Stimulated activated CD8-positive, alpha-beta memory T cell treated with anti-CD3 and anti-CD28 coated beads, Interleukin-4, amount 100 ng/mL, for 1 hour (primary cell): ENCODE measurements at places on chromosomes 3 and 15.

GRCh38 chr3:129723558-129724324 lies 117.3 kb upstream of the PLXND1 start:
- DNase-seq: no peak

- DNase-seq: no peak
These were observed 18.1 kb upstream of the CCR9 start for GRCh38 chr3:45868213-45868612.

- no peak for DNase-seq
These were observed 711.0 kb downstream of the MECOM start for GRCh38 chr3:168952551-168952950.

DNA sequence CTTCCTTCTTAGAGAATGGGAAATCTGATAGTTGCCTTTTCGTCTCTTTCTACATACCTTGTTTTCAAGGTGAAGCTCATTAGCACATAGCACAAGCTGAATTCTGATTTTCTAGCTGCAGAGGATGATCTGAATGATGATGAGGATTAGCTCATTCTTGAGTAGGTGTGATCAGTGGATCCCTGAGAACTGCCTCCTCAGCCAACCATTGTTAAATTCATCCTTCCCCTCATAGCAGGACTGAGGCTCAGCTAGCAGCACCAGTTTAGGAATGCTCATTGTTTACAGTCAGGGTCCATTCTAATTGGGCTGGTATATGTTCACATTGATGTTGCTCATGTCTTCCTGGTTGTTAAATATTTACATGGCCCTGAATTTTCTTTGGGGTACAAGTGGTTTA lies 299.9 kb upstream of the MME start:
- DNase-seq: no peak

GRCh38 chr15:36644191-36644896 lies 64.9 kb downstream of the CDIN1 start:
- DNase-seq: no peak

- no peak for DNase-seq
These were observed 74.0 kb upstream of the UBE2E2 start for GRCh38 chr3:23129117-23129516.

DNA sequence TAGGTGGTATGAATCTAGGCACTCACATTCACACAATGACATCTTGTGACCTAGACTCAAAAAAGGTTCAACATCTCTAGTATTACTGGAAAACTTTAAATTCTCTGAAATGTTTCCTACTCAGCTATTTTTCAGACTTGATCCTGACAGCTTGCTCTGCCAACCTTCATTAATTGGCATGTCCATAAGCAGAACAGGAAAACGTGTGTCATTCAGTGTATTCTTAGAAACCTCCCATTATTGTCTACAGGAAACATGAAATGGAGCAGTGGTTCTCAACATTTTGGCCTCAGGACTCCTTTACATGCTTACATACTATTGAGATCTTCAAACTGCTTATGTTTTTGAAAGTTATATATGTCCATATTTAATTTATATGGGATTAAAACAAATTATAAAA lies 363.2 kb downstream of the NAALADL2 start:
- DNase-seq: no peak

- DNase-seq: no peak
These were observed 19.5 kb upstream of the DOCK3 start for GRCh38 chr3:50655009-50655830.

- no peak for DNase-seq
These were observed 144.2 kb upstream of the ARHGEF26 start for GRCh38 chr3:153976891-153977554.

DNA sequence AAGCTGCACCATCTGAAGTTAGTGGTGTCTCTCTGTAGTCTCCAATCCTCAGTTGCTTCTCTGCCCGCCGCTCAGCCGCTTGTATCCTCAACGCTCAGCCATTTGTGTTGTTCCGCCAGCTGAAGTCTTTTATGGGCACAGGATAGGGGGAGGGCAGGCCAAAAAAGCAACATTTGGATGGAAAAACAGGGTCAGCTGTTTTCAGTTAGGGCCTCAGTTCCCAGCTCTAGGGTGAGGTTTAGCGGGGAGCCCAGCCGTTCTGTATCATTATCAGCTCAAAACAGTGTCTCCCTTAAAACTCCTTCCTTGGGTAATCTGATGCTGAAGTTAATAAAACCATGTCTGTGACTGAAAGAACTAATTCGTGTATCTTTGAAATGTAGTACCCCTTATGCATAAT lies 329.5 kb upstream of the AZI2 start:
- no peak for DNase-seq

- DNase-seq: no peak
These were observed 921 bp downstream of the MGLL start for GRCh38 chr3:127821394-127821793.

DNA sequence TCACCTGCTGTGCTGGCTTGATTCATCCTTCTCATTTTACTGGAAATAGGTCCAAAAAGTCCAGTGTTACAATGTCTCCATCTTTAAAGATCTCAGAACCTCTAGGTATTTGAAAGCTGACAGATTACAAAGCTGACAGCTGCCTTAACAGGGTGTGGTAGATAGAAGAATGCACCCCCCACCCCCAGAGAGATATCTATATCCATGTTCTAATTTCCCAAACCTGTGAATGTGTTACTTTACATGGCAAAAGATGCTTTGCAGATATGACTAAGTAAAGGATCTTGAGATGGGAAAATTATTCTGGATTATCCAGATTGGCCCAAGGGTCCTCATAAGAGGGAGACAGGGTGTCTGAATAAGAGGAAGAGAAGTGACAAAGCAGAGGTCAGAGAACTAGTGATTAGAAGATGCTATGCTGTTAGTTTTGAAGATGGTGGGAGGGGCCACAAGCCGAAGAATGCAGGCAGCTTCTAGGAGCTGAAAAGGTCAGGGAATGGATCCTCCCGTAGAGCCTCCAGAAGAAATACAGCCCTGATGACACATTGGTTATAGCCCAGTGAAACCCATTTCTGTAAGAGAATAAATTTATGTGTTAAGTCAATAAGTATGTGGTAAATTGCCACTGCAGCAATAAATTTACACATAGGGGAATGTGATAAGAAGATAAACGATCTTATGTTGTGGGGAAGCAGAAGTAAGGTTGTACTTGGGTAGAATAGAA lies 21.5 kb upstream of the FSTL1 start:
- no peak for DNase-seq
